ENCODE measurements at places on chromosomes 12 and 14.

- no peak for DNase-seq
These were observed 145.8 kb downstream of the TSPAN9 start for GRCh38 chr12:3222979-3223378.

GRCh38 chr12:131817241-131817640 is 11.0 kb upstream of the MMP17 start:
- no peak for DNase-seq

- peak; percentile 79 for DNase-seq
These were observed 6.9 kb upstream of the ADCY6 start for GRCh38 chr12:48795550-48796455.

GRCh38 chr14:43651185-43651787 is 855.8 kb downstream of the FSCB start:
- DNase-seq, result no peak

- no peak for DNase-seq
These were observed 198.8 kb upstream of the TMEM132C start for GRCh38 chr12:128068211-128068610.

GRCh38 chr12:108811411-108812180 is 45.8 kb downstream of the SSH1 start:
- no peak for DNase-seq

DNA sequence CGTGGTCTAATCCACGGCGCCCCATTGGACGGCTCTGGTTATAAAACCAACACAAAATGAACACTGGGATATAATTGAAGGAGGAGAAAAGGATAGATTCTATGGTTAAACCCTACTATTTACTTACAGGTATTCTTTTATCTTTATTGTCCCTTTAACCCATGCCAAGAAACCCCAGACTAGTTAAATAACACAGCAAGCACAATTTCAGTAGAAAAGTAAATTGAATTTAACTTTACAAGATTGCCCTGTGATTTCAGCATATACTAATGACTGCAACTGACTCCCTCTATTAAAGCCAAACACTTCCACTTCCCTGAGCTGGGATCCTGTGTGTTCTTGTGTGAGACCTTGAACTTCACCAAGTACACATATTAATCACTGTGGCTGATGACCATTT is 45.3 kb downstream of the BCL11B start:
- DNase-seq, result no peak

GRCh38 chr14:58844544-58844943 is 206.8 kb downstream of the DACT1 start:
- no peak for DNase-seq

DNA sequence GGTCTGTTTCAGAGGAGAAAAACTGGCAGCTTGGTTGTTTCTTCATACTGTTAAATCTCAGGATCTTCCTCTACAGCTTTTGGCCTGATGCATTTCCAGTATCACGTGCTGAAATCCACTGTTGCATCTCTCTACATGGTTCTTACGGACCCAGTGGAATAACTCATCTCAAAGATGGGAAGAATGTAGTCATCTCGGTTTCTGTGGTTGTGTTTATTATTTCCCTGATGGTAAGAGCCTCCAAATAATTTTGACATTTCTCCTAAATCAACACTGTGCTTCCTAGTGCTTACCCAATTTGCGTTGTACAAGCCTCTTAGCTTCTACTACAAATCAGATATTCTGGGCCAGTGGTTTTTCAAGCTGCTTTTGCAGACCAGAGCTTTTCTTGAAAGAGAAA is 812.8 kb downstream of the C12orf50 start:
- DNase-seq, result no peak

DNA sequence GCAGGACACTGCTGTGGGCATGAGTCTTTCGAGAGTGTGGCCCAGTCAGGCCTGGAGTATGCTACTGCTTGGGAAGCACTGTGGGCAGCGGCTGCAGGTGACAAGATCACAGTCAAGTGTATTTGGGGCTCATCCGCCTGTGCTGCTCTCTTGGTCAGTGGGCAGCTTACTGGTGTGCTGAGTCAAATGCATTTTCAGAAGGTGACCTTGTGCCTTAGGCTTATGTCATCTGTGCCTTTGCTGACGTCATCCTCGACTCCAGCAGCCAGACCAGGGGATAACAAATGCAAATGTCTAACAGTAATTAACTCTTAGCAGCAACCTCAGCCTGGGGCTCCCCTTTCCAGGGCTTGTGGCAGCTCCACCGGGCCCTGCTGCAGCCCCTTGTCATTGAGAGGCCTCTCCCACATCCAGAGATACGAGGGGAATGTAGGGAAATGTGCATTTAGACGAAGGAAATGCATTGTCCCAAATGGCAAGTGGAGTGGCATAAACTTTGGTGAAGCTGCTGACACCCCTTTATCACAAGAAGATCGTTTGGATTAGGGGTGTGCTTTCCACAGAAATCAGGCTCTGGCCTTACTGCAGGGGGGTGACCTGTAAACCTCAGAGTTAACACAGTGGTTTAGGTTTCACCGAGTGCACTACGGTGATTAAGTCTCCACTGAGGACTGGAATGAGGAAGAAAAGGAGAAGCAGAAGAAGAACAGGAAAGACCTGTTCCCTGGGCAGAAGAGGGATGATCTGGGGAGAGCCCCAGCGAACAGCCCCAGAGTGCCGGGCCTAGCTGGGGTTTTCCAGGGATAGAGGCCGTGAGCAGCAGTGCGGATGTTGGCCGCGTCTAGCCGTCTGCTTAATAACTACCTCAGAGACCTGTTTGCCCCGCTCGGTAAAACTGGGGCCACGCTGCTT is 39.7 kb downstream of the PSMA6 start:
- DNase-seq, result no peak

GRCh38 chr14:52014601-52015267 is 25.4 kb downstream of the RTRAF start:
- DNase-seq, result no peak

DNA sequence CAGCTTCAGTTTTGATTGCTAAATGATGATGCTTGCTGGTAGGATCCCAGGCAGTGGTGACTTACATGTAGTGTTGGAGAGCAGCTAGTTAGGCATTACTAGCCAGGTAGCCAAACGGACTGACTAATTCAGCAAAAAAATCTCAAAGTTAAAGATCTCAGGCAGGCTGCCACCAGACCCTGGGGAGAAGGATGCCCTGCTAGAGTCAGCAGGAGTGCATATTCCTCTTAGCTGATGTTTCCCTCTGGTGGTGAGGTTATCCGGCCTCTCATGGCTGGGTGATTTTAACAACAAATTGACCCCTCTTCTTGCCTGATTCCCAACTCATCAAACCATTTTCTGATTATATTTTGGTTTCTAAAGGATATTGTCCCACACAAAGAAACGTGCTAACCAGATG is 2.8 kb downstream of the EFS start:
- no peak for DNase-seq

DNA sequence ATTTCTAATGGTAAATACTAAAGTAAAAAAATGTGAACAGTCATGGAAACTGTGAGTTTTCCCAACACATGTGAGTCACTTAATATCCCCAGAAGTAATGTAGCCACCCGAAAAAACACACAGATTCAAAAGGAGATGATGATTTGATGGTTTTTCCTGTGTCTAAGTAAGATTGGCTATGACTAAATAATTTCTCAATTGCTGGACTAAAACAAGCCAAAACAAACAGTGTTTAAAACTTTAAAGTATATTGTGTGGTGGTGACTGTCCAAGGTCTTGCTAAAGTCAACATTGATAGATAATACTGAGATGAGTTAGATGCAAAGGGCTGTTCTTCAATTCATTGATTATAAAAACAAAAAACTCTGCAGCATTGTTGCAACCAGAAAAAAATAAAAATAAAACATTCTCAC is 89.6 kb upstream of the SOX5 start:
- no peak for DNase-seq

DNA sequence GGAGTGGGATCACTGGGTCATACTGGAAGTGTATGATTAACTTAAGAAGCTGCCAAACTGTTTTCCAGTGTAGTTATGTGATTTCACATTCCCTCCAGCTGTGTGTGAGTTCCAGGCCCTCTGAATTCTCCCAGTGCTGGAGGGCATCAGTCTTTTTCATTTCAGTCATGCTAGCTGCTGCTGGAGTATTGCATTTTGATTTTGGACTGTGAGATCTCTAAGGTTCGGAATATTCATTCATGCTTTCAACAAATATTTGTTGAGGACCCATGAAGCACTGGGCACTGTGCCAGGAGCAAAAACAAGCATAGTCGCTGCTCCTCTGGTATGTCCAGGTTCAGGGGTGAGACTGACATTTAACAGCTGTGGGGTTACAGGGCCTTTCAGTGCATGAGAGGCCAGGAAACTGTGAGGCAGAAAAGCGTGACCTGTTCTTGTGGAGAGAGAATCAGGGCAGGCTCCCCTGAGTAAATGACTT is 133.2 kb downstream of the SCARB1 start:
- DNase-seq, result no peak

DNA sequence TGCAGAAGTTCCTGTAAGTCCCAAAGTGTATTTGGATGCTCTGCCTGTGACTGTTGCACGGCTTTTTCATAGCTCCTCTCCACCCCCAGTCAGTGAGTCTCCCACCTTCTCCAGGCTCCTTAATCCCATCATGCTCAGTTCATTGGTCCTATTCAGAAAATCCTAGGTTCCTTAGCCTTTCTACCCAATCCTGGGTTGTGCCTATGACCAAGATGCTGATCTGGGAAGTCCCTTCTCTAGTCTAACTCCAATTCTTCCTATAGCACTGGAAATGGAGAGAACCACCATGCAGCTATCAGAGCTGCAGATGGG is 7.7 kb downstream of the CISTR start:
- DNase-seq, result no peak

- peak; percentile 48 for DNase-seq
These were observed 152.8 kb upstream of the MAX start for GRCh38 chr14:65255029-65255545.

- no peak for DNase-seq
These were observed 182.2 kb upstream of the FBXO33 start for GRCh38 chr14:39614297-39614923.
